ENCODE measurements at places on chromosomes 13 and 19.
A peak's percentile ranks its signal among the peaks of the same experiment; 100 is the strongest.

- DNase-seq, result peak; percentile 4
Measured at GRCh38 chr19:45591004-45591637, 6.5 kb upstream of the OPA3 start.

DNA sequence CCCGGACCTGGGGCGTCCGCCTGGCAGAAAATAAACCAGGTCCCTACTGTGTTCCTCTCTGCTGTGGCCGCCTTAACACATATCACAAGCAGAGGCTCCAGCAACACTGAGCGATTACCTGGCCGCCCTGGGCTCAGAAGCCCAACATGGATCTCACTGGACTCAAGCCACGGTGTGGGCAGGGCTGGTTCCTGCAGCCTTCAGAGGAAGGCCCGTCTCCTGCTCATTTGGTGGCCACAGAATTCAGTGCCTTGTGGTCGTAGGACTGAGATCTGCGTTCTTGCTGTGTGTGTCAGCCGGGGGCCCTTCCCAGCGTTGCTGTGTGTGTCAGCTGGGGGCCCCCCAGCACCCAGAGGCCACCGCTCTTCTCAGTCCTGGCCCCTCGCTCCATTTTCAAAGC is 30.2 kb downstream of the C2CD4C start:
- DNase-seq, result no peak

- no peak for DNase-seq
Measured at GRCh38 chr19:805600-806550, 8.6 kb downstream of the PTBP1 start.

GRCh38 chr19:42113641-42114348 is 18.5 kb downstream of the POU2F2 start:
- peak; percentile 15 for DNase-seq

DNA sequence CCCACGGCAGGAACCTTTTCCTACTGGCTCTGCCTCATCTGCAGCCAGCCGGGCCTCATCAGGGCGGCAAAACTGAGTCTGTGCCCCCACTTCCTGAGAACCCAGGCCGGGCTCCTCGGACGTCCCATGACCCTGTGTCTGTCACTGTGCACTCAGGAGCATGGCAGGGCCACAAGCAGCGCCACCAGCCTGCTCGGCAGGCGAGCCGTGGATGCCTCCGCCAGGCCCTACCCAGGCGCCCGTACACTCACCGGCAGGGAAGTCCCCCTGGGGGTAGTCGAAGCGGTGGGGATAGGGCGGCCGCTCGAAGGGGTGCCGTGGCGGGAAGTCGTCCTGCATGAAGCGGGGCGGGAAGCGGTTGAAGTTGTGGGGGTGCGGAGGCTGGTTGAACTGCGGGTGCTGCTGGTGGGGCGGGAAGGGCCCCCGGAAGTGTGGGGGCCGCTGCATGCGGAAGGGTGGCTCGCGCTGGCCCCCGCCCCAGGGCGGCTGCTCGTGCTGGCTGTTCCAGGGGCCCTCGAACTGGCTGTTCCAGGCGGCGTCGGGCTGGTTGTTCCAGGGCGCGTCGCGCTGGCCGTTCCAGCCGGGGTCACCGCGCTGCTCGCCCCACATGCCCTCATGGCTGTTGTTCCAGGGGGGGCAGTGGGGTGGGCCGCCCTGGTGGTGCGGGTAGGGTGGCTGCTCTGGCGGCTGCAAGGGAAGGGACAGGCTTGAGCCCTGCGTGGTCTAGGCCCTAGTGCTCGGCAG is 17.1 kb downstream of the CHERP start:
- DNase-seq, result no peak

DNA sequence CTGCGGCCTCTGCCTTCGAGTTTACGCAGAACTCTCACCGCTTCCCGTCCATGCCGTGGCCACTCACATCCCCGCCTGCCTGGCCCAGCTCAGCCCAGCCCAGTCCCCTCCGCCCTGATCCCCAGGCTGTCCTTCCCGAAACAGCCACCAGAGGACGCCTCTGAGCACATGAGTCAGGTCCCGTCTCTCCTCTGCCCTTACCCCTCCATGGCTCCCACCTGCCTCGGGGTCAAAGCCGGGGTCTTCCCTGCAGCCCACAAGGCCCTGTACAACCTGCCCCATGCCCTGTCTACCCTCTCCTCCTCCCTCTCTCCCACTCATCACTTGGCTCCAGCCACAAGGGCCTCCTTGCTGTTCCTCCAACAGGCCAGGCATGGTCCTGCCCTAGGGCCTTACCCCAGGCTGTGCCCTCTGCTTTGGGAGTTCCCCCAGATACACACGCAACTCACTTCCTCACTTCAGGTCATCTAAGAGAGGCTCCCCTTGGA is 8.1 kb upstream of the SEMA6B start:
- no peak for DNase-seq

DNA sequence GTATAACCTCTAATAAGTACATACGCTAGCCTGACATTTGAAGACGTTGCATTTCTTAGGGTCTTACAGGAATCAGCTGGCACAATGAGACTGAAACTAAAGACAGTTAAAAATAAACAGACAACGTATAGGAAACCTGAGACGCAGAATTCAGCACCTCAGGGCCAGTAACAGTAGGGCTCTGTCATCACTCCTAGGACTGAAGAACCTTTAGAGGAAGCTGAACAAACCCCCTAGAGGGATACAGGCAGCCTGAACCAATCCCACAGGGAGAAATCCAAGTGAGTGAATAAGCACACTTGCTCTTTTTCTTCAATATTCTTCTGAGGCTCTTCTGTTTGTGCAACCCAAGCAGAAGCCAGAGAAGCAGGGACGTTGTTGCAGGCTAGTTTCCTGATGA is 53.9 kb upstream of the KLHL1 start:
- DNase-seq, result peak; percentile 33

DNA sequence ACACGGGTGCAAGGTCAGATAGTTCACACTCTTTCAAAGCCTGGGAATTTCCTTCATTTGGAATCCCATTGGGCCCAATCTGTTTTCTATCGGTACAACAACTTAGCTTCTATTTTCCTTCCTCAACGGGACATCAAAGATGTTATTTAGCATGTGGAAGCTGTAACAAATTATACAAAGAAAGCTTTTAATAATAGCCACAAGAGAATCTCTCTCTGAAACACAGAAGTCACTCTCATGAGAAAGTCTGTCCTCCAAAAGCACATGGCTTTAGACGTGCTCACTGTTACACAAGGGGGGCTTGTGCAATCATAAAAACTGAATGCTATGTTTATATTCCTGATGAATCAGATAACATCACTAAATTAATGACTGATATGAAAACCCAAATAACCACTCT is 28.9 kb upstream of the CYSLTR2 start:
- no peak for DNase-seq

- DNase-seq, result no peak
Measured at GRCh38 chr13:98456413-98456845, 120.5 kb downstream of the STK24 start.

GRCh38 chr13:112893570-112894422 is 75.2 kb upstream of the MCF2L start:
- peak; percentile 89 for DNase-seq

DNA sequence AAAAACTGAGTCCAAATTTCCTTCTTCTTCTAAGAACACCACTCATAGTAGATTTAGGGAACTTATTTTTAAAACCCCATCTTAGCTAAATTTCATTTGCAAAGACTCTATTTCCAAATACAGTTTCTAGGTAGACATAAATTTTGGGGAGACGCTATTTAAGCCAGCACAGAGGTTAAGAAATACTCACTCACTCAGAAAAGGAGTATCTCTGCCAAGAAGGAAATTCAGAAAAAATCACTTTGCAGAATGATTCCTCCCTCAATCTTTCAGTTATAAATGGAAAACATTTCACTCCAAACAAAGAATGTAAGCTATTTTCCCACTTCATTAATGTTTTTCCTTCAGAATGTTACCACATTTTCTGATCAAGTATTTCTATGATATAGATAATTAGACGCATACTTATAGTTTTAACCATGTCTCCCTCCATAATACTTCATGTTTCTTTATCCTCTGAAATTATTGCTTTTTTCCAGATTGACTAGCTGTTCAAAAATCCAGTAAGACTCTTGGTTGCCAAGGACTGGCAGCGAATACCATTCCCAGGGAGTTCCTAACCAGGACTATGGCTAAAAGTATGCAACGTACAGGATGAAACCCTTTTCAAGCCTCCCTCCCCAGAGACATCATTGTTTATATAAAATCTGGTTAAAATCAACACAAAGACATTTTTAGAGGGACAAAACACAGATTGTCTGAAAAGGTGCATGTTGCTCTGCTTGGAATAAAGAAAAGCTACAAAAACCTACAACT is 52.5 kb upstream of the RXFP2 start:
- DNase-seq, result no peak

- peak; percentile 15 for DNase-seq
Measured at GRCh38 chr19:13043285-13043684, 48.0 kb downstream of the NFIX start.

GRCh38 chr13:67303661-67304333 is 73.7 kb upstream of the PCDH9 start:
- no peak for DNase-seq

GRCh38 chr13:111531505-111531904 is 211.1 kb downstream of the TEX29 start:
- DNase-seq, result peak; percentile 88

GRCh38 chr19:48596679-48597465 is 9.7 kb upstream of the SPACA4 start:
- DNase-seq, result no peak

DNA sequence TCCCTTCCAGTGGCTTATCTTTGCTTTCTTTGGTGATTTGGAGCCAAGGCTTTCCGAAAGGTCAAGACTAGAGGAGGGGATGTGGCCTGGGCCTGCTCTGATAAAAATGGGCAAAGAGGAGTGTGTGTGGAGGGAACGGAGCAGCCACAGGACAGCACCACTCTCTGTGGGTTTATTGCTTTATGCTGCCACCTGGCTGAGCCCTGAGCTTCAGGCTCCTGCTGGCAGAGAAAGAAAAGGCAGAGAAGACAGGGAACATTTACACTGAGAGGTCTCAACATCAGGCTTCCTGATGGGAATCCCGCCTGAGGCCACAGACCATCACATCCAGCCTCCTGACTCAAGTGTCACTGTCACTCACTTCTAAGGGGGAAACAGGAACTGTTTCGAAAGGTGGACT is 9.2 kb upstream of the GSX1 start:
- DNase-seq, result peak; percentile 37

DNA sequence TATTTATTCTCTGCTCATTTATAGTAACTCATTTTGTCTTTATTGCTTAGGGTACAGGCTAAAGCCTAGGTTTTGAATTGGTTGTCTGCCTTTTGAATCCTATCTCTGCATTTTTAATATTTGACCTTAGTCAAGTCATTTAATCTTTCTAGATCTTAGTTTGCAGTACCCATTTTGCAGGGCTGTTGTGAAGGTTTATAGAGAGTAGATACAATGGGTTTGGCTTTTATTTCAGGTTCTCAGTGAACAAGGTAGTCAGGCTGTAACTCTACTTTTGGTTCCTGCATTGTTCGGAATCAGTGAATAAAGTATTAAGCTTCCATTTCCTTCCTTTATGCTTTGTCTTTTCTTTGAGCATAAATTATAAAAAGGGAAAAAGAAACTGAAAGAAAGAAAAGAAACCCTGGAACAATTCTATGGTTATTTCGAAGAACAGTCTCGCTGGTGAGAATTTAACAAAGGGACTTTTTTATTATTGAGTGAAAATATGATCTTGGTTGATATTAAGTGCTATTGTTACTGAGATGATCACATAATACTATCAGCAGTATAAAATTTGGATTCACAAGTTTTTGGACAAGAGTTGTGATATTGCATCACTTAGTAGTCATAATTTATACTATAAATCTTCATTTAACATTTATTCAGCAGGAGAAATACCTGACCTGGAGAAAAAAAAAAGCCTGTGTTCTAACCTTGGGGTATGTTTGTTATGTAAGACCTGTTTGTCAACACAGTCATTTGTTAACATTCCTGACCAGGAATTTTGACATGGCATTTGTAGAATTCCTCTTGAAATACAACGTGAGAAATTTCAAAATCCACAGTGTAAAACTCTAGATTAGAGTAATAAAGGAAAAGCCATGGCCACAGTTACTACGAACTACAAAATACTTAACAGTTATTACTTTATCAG is 91.3 kb downstream of the ZMYM2 start:
- DNase-seq, result no peak

DNA sequence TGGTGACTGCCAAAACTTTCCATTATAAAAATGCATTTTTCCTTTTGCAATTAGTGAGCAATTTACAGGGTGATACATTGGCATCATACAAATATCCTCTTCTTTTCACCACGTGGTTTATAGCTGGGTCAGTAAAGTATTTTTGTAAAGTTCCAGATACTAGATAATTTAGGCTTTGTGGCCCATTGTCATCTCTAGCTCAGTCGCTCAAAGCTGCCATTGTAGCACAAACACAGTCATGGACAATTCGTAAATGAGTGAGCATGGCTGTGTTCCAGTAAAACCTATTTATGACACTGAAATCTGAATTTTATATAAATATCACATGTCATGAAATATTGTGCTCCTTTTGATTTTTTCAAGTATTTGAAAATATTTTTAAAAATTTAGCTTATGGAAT is 162.9 kb downstream of the USP12 start:
- no peak for DNase-seq

GRCh38 chr13:107210723-107211030 is 642.7 kb upstream of the ARGLU1 start:
- DNase-seq, result peak; percentile 99

DNA sequence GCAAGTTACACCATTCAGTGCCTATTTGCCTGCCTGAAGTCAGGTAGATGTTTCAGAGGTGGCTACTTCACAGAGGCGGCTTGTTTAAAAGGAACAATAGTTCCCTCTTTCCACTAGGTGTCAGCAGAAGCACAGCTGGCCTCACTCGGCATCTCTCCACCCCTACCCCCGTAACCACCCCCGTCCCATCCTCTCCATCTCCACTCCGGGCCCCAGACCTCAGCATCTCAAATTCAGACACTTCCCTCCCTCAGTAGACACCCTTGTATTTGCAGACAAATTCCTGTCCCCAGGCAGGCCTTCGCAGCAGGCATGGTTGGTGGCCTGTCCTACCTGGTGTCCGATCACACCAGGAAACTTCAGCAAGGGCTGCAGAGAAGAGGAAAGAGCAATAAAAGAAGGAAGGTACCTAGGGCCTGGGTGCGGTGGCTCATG is 9.1 kb upstream of the DPP9 start:
- peak; percentile 79 for DNase-seq

- no peak for DNase-seq
Measured at GRCh38 chr19:11833541-11833940, 15.0 kb upstream of the ZNF439 start.

- no peak for DNase-seq
Measured at GRCh38 chr13:28349907-28350654, 144.8 kb downstream of the FLT1 start.

GRCh38 chr19:27918818-27919217 is 1294.1 kb downstream of the UQCRFS1 start:
- no peak for DNase-seq

DNA sequence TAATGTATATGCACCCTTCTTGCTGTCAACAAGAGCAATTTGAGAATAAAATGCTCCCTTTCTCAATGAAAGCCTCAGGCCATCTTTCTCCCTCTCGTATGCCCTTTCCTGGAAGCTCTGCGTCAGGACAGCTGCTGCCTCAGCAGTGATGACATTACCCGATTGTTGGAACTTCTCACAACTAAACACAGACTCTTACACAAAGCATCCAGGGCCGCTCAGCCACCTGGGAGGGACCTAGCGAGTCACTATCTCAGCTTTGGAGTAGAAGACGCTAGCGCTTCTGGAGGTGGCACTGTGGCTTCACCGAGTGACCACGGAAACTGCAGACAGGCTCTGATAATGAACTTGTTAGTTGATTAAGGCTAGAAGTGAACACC is 153.2 kb upstream of the SOX1 start:
- DNase-seq, result peak; percentile 17

GRCh38 chr13:75993823-75994222 is 357.7 kb downstream of the LMO7 start:
- no peak for DNase-seq
